ENCODE measurements at places on chromosomes 13 and 19.

DNA sequence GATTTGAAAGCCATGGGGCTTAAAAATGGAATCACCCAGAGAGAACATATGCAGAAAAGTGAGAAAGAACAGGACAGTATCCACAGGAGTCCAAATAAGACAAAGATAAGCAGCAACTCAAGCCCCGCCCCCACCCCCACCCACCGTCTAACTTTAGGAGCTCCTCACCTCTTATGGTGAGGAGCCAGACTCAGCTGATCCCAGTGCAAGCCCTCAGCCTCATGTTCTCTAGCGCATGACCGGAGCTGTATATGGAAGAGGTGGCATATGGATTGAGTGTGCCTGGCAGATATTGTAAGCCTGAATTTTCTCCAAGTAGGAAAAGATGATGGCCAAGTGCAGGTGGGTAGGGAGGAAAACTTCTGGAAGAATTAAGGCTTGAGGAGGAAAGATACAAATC lies 36.4 kb upstream of the DCT start:
- DNase-seq = no peak

DNA sequence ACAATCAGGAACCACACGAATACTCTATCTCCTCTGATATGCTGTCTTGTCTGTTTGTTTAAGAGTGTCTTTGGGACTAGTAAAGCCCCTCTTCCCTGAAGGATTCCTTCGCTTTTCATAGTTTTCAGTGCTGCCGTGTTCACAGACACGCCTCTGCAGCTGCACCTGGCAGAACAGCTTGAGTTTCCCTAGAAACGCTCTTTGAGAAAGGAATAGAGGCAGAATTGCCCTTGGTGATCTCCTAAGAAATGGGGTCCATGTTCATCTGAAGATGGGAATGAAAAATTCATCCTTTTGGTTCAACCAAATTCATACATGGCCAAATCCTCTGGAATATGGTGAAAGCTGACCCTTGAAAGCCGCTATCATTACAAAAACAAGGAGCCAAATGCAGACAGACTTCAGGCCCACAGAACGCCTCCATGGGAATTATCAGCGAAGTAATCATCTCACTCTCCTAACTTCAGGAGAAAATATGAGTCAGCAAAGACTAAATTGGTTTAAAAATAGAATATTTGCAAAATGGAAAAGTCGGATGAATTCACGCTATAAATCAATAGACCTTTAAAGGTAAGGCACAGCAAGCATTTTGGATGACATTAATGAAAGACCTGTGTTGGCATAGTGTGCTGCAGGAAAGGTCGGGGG lies 5.5 kb downstream of the SACS start:
- no peak for DNase-seq

DNA sequence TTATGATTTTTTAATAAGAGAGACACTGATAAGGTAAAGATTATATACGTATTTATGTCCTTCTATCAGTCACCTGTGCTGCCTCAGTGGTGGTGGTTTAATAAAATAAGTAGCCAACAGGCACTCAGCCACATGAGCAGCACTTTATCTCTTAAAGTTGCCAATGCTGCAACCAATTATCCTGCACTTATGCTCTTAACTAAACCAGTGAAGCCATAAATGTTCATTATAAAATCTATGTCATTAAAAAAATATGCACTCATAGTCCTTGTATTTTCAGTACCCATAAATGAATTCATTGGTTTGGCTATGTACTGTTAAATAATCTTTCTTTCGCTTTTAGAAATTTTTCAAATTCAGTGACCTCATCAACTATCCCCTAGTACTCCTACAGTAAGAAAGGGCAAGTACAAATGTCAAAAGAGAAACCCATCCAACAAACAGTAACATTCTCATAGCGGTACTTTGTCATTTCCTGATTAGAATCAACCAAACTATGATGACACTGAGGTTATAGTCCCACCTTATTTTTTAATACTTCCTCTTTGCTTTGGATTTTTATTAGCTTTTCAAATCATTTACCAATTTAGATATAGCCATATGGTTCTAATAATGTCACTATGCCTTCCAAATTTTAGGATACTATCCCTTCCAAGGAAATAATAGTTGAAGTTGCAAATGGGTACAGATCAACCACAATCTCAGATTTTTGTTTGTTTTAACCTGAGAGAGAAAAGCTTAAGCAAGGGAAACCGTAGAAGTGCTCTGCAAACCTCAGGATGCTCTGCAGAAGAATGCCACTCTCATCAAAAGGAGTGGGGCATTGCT lies 190.9 kb downstream of the KLF12 start:
- DNase-seq = no peak

GRCh38 chr19:56942756-56943155 lies 102.2 kb upstream of the PEG3 start:
- DNase-seq = no peak

- no peak for DNase-seq
Measured at GRCh38 chr13:111288276-111288675, 32.2 kb upstream of the TEX29 start.

GRCh38 chr19:34662919-34663318 lies 14.0 kb downstream of the SCGB2B2 start:
- peak; percentile 46 for DNase-seq

DNA sequence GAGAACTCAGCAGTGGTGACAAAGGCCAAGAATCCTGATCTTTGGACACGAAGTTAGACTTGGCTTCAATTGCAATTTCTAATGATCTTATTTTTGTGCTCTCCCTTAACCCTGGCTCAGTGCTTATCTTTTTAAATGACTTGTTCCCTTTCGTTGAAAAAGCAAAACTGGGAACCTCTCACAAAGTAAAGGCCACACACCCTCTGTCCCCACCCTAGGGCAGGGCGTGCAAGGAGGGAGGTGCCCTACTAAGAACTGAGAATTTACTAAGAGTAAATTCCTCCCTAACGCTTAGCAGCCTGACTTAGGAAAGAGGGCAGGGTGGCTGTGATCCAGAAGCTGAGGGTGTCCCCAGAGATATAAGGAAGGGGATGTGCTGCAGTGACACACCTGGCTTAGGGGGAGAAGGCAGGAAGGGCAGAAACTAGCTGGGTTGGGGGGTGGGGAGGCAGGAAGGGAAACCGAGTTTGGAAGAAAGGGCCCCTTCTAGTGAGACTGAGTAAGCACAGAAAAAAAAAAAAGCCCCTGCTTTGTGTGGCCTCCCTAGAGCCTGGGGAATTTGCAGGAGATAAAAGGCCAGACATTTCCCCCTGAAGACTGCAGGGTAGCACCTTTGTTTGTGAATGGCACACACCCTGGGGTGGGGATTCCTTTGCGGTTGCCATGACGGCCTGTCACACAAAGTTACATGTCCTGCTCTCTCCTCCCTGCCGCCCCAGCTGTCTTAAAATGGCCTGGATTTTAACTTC lies 435.1 kb downstream of the EFNB2 start:
- DNase-seq = no peak

DNA sequence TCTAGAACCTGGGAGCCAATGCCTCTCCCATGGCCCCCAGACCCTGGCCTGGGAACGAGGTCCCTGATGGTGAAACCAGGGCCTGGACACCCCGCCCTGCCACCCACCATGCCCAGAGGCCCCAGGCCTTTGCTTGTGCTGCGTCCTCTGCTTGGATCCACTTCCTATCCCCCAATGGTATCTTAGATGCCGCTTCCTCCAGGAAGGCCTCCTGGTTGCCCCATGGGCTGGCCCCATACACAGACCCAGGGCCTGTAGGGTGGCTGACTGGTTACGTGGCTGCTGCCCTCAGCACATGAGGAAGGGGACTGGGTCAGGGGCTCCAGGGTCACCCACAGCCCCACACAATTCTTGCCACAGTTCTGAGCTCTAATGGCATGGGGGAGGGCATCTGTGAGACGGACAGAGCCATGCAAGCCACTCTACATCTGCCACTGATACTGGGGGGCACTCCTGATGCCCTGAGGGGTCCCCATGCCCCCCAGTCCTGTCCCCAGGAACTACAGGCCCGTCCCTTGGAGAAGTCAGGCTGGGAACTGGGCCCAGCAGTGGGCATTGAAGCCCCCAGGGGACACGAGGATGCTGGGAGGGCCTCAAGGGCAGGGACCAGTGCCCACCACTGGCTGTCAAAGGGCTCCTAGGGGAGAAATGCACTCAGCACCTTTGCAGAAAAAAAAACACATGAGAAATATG lies 5.0 kb downstream of the RPL36 start:
- DNase-seq = no peak

GRCh38 chr13:108268466-108269112 lies 929 bp upstream of the TNFSF13B start:
- DNase-seq = no peak

- DNase-seq = no peak
Measured at GRCh38 chr19:20325151-20325550, 158.1 kb downstream of the ZNF486 start.

GRCh38 chr19:49120868-49121267 lies 1.5 kb downstream of the PPFIA3 start:
- DNase-seq = no peak

GRCh38 chr13:27194209-27194608 lies 22.6 kb upstream of the USP12 start:
- DNase-seq = no peak

GRCh38 chr19:16615808-16616207 lies 12.2 kb downstream of the MED26 start:
- no peak for DNase-seq

DNA sequence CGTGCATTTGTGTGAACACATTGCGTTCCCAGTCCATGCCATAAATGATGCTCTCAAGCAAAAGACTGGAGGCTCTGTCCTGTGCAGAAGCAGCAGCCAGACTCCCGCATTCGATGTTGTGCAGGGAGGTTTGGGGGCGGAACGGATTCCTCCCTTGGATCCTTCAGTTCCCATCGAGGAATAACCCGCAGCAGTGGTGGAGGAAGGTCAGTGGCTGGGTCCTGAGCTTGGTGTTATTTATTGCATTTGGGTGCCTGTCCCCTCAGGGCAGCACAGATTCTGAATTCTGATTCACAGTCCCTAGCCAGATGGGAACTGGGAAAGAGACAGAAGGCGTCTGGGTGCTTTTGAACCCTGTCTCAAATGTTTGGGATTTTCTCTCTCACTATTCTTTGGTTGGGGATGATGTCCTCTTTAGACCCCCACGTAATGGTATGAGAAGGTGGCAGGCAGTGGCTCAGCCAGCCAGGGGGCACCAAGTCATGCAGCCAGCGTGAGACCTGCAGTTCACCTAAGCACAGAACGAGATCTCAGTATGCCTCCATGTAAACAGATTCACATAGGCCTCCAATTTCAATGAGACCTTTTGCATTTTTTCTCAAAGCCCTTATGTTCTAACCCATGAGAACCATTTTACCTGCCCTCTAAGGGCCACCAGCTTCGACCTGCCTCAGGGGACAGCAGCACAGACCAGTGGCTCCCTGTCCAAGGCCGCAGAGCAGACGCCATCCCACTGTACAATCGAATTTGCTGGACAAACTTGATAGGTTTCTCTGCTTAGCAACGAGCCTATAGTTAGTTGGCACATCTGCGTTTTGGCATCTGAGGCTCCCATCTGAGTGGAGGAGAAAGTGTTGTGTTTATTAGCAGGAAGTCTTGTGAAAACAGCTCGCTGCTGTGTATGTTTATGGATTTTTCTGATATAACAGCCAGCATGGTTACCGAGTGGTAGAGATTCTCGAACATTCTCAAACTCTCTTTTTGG lies 17.8 kb downstream of the KCTD15 start:
- no peak for DNase-seq

- DNase-seq = peak; percentile 74
Measured at GRCh38 chr19:54325194-54325621, 12.2 kb upstream of the LILRA5 start.

DNA sequence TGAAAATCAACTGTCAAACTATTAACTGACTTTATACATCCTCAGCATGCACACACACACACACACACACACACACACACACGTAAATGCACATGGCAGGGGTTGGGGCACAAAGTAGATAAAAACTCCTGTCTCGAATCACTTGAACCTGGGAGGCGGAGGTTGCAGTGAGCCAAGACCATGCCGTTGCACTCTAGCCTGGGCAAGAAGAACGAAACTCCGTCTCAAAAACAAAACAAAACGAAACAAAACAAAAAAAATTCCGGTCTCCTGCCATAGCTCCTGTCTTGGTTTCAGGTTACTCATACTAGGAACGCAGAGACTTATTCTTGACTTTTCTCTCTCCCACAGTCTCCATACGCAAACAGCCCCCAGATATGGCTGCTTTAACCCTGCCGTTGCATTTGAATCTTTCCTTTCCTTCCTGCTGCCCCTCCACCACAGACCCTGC lies 148.9 kb downstream of the SHISA2 start:
- DNase-seq = no peak

- peak; percentile 82 for DNase-seq
Measured at GRCh38 chr19:38851622-38852230, 1.9 kb upstream of the HNRNPL start.

GRCh38 chr13:99307648-99308339 lies 595 bp upstream of the GPR183 start:
- DNase-seq = no peak

GRCh38 chr19:35253316-35254286 lies 4.8 kb downstream of the LSR start:
- no peak for DNase-seq

- peak; percentile 73 for DNase-seq
Measured at GRCh38 chr19:35509861-35510625, 3.4 kb downstream of the DMKN start.

DNA sequence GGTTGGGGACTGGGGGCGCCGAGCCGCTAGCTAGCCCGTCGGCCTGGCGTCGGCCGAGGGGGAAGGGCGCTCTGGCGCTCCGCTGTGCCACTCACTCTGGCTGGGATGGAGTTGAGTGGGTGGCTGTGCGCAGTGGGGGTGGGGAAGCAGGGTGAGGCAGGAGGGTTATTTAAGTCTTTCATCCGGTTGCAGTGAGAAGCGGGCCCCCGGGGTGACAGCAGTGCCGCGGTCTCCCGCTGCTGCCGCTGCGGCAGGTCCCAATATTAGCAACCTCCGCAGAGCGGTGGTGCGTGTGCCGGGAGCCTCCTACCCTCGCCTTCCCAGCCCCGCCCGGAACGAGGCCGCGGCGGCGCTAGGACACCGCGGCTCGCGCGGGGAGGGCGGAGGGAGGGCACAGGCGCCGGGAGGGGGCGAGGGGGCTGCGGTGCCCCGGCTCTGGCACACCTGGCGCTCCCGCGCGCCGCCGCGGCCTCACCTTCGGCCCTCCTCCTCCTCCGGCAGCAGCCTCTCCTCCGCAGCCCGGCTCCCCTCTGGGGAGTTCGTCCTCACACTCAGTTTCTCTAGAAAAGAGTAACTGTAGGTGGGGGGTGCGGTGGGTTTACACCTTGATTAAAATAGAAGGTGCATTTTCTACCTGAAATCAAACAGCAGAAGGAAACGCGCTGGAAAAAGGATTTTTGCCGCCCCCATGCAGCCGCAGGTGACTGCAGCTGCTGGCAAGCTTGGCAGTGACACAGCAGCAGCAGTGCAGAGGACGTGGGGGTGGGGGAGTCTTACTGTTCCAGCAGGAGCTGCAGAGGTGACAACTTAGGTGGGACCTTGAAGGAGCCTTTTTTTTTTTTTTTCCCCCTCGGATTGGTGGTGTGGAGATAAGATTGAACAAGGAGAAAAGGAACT lies 4.5 kb downstream of the FGF9 start:
- DNase-seq = peak; percentile 32

Measured in naive thymus-derived CD4-positive, alpha-beta T cell (primary cell).